Fibroblast of skin of right biceps (primary cell): ENCODE measurements at places on chromosomes 3 and 15.
A peak's percentile ranks its signal among the peaks of the same experiment; 100 is the strongest.

GRCh38 chr15:68175526-68175925 lies 29.6 kb downstream of the CALML4 start:
- no peak for DNase-seq

DNA sequence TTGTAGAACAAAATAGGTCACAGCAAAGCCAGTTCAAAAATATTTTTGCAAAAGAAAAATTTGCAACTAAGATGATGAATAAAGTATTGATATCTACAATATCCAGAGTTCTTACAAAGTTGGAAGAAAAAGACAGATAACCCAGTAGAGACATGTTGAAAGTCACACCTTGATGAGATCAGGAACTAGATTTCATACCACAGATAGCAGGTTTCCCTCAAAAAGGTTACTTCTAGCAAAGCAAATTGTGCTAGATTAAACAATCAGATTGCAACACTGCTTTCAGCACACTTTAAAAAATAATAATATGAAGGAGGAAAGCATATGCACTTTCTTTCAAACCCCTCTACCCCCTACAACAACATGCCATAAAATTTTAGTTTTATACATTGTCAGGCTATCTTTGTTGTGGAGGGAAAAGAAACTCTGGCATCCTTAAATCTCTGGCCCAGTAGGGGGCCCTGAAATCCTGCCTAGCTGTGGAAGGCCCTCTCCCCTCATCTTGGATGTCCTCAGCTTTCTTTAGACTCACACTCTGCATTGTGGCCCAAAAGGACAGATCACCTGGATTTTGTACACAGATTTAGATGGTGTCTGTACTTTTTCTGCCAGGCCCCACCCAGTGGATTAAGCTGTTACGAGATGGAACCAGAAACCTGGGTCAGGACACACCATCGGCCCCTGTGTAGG lies 50.9 kb downstream of the CCR3 start:
- DNase-seq: no peak

GRCh38 chr15:96218623-96219455 lies 111.7 kb upstream of the NR2F2 start:
- DNase-seq: no peak

DNA sequence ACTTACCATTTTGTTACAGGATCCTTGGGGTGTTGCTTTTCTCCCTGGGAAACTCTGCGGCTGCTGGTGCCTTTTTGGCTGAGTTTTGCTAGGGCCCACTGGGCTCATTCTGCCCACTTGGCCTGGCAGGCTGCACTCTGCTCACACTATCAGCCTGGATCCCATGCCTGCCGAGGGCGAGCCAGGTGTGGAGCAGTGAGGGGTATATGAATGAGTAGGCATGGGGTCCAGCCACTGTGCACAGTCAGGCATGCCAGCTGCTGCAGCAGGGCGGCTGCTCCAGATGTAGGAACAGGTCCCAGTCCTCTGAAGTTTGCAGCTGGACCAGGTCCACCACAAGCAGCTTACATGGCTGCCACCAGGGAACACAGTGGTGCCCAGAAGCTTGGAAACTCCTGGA lies 136.4 kb upstream of the CNTN3 start:
- no peak for DNase-seq

DNA sequence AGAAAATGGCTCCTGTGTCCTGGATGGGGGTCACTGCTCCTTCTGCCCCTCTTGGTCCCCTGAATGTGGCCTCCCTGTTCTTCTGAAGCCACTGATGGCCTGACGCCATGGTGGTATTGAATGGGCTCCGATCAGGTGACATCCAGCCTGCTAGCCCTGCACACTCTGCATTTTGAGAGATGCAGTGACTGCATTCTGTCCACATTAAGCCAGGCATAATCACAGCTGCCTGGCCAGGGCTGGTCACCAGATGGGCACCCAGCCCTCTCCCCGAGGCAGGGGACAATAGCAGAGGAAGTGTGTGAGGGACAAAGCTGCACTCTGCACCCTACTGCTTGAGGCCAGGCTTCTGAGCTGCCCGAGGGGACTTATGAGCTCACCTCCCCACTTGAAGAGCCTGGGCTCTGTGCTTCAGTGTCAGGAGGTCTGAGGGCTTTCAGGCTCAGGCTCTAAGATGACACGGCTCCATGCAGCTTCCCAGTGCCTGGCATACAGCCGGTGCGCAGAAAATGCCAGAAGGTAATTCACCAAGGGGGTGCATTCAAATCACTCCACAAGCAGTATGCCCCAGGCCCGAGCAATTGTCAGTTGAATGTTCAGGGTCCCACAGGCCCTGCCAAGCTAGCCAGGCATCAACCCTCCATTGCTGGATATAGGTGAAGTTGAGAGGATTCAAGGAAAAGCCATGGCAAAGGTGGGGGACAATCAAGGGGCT lies 56.8 kb downstream of the WNT7A start:
- DNase-seq: no peak

GRCh38 chr3:119301662-119302061 lies 7.5 kb downstream of the ARHGAP31 start:
- no peak for DNase-seq

DNA sequence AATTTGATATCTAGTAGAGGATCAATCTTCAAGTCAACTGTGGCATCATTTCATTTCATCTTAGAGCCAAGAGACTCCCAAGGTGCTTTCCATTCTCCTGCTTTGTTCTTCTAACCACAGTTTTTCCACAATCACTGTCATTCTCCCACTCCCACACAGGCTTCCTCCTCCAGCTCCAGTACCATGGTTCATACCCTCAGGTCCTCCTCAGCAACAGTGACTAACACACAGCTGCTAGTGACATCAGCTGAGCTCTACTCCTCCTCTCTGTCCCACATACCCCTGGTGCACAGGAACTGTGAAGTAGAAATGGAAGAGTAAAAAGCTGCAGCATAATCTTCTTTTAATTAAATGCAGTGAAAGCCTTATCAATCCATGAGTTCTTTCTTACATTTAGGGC lies 200.2 kb upstream of the DPH6 start:
- peak; percentile 22 for DNase-seq

DNA sequence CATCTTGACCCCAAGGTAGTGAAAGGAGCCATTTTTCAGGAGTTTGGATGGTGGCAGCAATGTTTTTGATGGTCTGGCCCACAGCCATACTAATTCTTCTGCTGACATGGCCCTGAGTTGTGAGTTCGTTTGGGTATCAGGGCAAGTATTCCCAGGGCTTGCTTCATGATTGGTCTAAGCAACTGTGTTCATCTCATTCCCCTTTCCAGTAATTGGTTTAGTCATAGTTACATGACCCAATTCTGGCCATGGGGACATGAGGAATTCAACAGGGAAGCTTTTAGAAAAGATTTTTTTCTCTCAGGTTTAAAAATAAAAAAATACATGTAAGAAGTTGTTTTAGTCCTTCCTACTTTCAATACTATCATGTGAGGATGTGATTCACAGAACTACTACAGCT lies 150.5 kb upstream of the NPHP3 start:
- DNase-seq: no peak

DNA sequence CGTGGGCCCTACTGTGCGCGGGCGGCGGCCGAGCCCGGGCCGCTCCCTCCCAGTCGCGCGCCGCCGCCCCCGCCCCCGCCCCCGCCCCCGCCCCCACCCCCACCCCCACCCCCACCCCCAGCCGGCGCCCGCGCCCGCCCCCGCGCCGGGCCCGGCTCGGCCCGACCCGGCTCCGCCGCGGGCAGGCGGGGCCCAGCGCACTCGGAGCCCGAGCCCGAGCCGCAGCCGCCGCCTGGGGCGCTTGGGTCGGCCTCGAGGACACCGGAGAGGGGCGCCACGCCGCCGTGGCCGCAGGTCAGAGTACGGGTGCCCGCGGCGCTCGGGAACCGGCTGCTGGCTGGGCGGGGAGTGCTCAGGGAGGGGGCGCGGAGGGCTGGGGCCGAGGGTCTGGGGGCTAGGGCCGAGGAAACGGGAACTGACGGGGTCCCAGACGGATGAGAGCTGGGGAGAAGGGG lies 1.1 kb upstream of the PPARG start:
- DNase-seq: peak; percentile 47

- no peak for DNase-seq
These were observed 42.9 kb upstream of the ROPN1 start for GRCh38 chr3:124034844-124035152.

DNA sequence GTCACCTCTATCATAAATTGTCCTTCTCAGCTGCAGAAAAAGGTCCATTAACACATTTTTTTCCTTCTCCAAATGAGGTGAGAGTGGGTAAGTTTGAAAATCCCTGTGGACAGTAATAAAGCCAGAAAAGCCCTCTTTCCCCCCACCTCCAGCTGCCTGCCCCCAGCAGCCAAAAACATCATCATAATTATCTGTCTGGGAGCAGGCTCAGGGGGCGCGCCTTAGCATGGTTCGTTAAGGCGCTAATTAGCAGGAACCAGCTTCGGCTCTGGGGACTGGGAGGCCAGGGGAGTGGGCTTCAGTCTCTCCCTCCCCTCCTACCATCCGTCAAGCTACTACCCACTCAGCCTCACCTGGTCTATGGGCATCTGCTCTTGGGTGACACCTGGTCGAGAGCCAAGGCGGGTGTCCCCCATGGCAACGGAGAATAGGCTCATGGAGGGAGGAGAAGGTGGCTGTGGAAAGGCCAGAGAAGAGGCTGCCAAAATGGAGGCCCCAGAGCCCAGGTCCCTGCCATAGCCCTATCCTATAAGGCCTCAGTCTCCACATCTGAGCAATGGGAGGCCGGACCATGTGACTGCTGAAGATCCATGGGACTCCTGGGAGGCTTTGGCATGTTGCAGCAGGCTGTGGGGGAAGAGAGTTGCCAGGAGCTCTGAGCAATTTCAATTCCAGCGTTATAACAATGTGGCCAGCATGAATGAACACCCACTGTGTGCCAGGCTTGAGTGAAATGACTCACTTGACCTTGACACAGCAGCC lies 140.1 kb upstream of the LINGO1 start:
- no peak for DNase-seq

GRCh38 chr3:184727357-184728009 lies 15.6 kb upstream of the MAGEF1 start:
- peak; percentile 80 for DNase-seq

DNA sequence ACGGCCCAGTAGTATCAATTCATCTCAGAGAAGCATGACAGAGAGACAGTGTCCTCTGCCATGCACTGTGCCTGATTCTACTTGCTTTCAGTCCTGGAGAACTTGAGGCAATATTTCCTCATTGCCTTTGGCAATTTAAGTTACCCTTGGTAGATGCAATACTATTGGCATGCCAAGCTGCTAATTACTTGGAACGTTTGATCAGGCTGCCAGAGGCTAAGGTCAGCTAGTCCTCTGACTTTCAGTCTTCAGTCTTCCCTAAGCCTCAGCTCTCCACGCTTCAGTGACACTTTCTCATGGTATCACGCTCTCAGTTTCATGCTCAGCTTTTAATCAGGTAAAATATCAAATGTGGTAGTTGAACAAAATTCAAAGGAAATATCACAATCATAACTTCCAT lies 13.1 kb upstream of the OSBPL11 start:
- no peak for DNase-seq

- peak; percentile 40 for DNase-seq
These were observed 628.3 kb downstream of the ROBO1 start for GRCh38 chr3:79139395-79140068.

GRCh38 chr3:66464512-66464894 lies 36.3 kb downstream of the LRIG1 start:
- DNase-seq: no peak

DNA sequence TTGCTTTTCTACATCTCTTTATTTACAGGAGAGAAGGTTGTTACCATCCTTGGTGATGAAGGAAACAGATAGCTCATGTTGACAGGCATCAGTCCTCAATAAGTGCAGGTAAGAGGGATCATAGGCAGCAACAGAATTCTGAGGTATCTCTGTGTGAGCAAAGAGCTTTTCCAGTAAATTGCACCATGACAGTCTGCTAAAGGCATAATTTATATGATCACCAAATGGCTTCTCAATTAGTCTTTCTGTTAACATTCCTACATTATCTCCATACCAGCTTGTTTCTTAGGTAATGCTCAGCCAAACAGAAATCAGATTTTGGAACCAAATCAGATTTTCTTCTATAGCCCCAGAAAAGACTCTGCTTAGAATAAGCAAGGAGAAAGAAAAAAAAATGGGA lies 3.6 kb upstream of the ARHGAP31 start:
- no peak for DNase-seq

GRCh38 chr15:100220058-100220768 lies 121.6 kb downstream of the ADAMTS17 start:
- no peak for DNase-seq

- DNase-seq: peak; percentile 67
These were observed 31.4 kb downstream of the NPTN start for GRCh38 chr15:73601451-73602445.

DNA sequence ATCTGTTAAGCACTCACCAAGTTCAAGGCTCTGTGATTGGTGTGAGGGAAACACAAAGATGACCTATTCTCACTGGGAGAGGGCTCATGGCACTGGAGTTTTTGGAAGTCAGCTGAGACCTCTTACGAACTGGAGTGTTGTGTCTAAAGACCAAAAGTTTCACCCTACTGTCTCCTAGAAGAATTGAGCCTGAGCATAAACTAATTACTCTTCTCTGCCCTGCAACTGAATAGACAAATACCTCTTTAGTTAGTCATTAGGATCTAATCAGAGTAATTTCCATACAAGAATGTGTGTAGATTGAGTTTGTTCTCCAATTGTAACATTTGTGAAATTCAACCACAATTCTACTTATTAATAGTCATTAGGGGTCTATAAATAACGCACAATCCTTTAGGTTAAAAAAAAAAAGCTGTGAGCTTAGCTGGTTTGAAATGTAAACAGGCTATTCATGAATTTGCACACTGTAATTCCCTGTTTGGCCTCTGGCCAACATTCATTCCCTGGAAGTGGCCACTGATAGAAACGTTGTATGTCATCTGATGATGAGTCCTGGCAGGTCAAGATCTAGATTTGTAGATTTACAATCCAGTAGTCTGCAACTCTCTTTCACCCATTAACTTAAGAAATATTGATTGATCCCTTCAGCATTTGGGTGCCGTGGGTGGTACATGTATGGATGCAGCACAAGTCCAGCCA lies 76.8 kb upstream of the SOX14 start:
- no peak for DNase-seq

- DNase-seq: no peak
These were observed 22.5 kb downstream of the TTC21A start for GRCh38 chr3:39130026-39130425.

DNA sequence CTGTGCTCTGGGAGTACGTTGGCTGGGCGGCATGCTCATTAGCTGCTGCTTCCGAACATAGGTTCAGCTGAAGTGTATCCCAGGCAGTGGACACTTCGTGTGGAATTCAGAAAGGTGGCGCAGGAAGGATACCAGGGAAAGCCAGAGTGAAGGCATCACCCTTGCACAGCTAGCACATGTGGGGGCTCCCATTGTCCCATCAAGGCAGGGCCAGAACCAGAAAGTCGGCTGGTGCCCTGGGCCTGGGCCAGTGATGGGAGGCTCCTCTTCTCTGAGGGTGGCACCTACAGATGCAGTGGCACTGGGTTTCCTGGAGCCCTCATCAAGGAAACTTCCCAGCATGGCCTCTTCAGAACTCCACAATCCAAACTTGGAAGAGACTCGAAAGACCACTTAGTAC lies 56.6 kb downstream of the PGPEP1L start:
- DNase-seq: no peak

GRCh38 chr15:77371850-77372563 lies 47.9 kb downstream of the PEAK1 start:
- no peak for DNase-seq

DNA sequence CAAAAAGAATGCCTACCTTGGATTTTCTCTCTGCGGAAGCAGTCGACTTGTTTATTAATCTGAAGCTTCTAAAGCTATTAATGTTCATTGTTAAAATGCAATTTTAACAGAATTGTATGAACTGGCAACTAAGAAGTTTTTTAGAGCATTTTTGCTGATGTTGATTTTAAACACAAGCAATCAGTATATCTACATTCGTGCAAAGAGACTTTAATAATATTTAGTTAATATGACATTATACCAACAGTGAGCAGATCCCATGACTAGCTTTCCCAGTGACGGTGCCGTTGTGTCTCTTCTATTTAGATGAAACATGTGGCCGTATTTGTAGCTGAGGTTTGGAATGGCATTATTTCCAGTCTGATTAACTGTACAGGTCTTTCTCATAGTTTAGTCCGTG lies 88.0 kb downstream of the PEX5L start:
- no peak for DNase-seq
